NCI-H187 treated with DMSO at 0.1 percent for 48 hours (cell line): ENCODE measurements at places on chromosomes 7 and 10.

- no peak for DNase-seq
These were observed 11.8 kb downstream of the DNAJB12 start for GRCh38 chr10:72342911-72343310.

GRCh38 chr10:26914898-26915297 lies 54.1 kb upstream of the ABI1 start:
- no peak for DNase-seq

DNA sequence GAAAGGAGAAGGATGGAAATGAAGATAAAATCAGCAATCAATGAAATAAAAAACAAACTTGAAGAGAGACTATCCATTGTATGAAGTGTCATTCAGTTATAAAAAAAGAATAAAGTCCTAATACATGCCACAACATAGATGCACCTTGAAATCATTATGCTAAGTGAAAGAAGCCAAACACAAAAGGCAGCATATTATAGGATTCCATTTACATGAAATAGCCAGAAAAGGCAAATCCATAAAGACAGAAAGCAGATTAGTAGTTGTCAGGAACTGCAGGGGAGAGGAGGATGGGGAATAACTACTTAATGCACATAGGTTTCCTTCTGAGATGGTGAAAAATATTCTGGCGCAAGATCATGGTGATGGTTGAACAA lies 6.6 kb upstream of the PON1 start:
- no peak for DNase-seq

DNA sequence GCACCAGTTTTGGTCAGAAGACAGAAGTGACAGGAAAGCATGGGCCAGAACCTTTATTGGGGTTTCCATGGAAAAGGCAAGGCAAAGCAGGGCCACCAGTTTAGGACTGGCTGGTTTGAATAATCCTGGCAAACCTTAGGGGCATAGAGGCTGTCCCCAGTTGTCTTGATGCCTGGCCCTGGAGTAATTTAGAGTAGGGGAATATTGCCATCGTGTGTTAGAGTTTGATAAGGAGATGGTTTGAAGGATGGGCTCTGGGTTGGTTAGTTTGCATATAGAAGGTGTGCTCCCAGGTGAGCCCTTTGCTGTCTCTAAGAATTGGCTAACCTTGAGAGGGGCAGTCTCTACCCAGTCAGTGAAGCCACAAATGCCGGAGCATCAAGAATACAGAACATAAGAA lies 79.6 kb downstream of the ZNF777 start:
- DNase-seq, result no peak

- no peak for DNase-seq
These were observed 19.9 kb upstream of the LBX1 start for GRCh38 chr10:101249171-101249581.

- no peak for DNase-seq
These were observed 53.2 kb downstream of the ADRB1 start for GRCh38 chr10:114096864-114097263.
